Body of pancreas (tissue), 4 donors: ENCODE measurements at places on chromosomes 5 and 9. TPM values are rescaled to one million over a fixed set of nuclear protein-coding genes. Genes with fewer than 3 reads are reported as not detected.
A peak's percentile ranks its signal among the peaks of the same experiment; 100 is the strongest.

DNA sequence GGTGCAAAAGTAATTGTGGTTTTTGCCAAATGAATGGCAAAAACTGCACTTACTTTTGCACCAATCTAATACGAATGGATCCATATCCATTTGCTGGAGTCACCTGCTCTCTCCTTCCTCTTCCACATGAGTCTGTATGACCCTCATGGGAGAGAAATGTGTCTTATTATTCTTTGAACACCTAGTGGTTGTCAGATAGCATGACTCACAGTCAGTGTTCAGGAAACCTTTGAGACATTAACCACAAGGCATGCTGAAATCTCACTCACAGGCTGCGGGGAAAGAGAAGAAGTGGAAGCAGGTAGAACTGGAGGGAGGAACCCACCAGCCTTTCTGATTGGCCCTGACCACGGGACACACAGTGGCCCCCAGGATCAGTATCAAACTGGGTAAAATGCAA is 222.8 kb upstream of the KLF4 start:
- H3K4me3 ChIP-seq: no peak overlapping the region
- no peaks in the 10 kb centered on the region for H3K36me3 ChIP-seq
- H3K27ac ChIP-seq: no peak overlapping the region
- H3K27me3 ChIP-seq: no peaks in the 10 kb centered on the region
- DNase-seq: no peak

- H3K27ac ChIP-seq: no peak overlapping the region
- H3K36me3 ChIP-seq: no peaks in the 10 kb centered on the region
- no peak for DNase-seq
- H3K4me1 ChIP-seq: peaks cover 4% of the 10 kb centered on the region
- no peak overlapping the region for H3K4me3 ChIP-seq
- no peaks in the 10 kb centered on the region for H3K27me3 ChIP-seq
Observed at GRCh38 chr5:112614285-112614684, 123.4 kb upstream of the APC start.

DNA sequence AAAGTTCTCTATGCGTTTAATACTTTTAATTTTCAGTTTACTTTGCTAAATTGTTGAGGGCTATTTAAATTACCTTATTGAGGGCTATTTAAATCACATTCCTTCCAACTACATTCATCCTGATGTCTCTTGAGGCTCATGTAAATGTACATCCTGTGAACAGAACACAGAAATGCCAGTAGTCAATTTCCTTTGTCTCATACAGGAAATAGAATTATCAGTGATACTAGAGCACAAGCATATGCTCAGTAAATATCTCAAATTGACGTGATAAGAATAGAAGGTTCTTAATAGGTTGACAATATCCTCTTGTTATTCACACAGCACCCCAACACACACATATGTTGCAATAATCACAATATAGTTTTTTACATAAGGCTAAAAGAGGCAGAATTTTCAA is 449.0 kb downstream of the CYLC2 start:
- DNase-seq: no peak
- H3K4me3 ChIP-seq: no peak overlapping the region
- no peaks in the 10 kb centered on the region for H3K36me3 ChIP-seq
- no peaks in the 10 kb centered on the region for H3K27me3 ChIP-seq

GRCh38 chr5:40841068-40841805 is at the start of gene CARD6:
CARD6 (plus strand) TSS chr5:40841367; CDS start chr5:40841383, 16 bp downstream.
- no peaks in the 10 kb centered on the region for H3K36me3 ChIP-seq
- DNase-seq: no peak
- H3K4me1 ChIP-seq: peaks cover 16% of the 10 kb centered on the region
- H3K4me3 ChIP-seq: peak within 1 kb of the TSS; percentile 9
- H3K27ac ChIP-seq: no peak within 1 kb of the TSS

- H3K36me3 ChIP-seq: no peaks in the 10 kb centered on the region
- H3K4me1 ChIP-seq: peaks cover 25% of the 10 kb centered on the region
- no peaks in the 10 kb centered on the region for H3K27me3 ChIP-seq
- DNase-seq: no peak
Observed at GRCh38 chr9:121989010-121989409, 104.1 kb downstream of the TTLL11 start.

DNA sequence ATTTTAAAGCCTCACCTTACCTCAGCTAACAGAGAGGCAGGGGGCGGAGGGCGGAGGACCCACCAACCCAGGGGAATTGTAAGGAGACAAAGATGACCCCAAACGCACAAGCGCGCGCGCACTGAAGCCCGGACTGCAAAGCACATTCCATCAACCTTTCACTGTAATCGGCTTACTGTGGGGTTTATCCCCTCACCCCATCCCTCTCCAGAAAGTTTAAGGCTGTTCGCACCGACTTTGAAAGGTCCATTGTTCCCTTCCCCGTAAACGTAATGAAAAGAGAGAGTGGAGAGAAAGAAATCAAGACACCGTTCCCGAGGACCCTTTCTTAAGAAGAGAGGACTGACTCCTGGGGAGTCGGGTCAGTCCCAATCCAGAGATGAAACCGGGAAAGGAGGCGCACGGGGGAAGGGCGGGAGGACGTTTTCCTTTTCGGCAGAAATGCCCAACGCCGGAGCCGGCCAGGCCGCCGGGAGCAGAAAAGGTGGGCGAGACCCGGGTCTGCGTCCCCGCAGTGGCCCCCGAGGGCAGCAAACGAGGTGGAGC is 464 bp downstream of the CEMIP2 start:
- H3K36me3 ChIP-seq: no peaks in the 10 kb centered on the region
- peak overlapping the region; percentile 99 for H3K27ac ChIP-seq
- DNase-seq: peak; percentile 16
- peak overlapping the region; percentile 89 for H3K4me3 ChIP-seq

GRCh38 chr9:127754099-127755060 is 19.3 kb upstream of the TOR2A start:
- no peaks in the 10 kb centered on the region for H3K36me3 ChIP-seq
- H3K4me3 ChIP-seq: no peak overlapping the region
- H3K27me3 ChIP-seq: peaks cover 15% of the 10 kb centered on the region

Gene SH3PXD2B
- 9.9 TPM for total RNA-seq

Gene PLEKHG4B
- 0.99 TPM for total RNA-seq

Gene COMMD10
- total RNA-seq: 26.5 TPM
